Muscle of leg (tissue), 16 donors: ENCODE measurements at places on chromosomes 3 and 15. TPM values are rescaled to one million over a fixed set of nuclear protein-coding genes. Genes with fewer than 3 reads are reported as not detected.

The VPS13C gene
- 24.4 TPM for polyA plus RNA-seq

The C3orf20 gene
- 0.05 TPM for polyA plus RNA-seq

The GCSAM gene
- polyA plus RNA-seq, result 0.85 TPM

The SH3GL3 gene
- polyA plus RNA-seq, result 11.2 TPM

The ZNF80 gene
- not detected for polyA plus RNA-seq

The GOLGA8G gene
- not detected for polyA plus RNA-seq

The SERPINI2 gene
- polyA plus RNA-seq, result 0.43 TPM

The ZMYND10 gene
- polyA plus RNA-seq, result 0.99 TPM

The OR5K2 gene
- polyA plus RNA-seq, result not detected

The CD86 gene
- 2.6 TPM for polyA plus RNA-seq

The MEIS2 gene
- 4.7 TPM for polyA plus RNA-seq

DNA sequence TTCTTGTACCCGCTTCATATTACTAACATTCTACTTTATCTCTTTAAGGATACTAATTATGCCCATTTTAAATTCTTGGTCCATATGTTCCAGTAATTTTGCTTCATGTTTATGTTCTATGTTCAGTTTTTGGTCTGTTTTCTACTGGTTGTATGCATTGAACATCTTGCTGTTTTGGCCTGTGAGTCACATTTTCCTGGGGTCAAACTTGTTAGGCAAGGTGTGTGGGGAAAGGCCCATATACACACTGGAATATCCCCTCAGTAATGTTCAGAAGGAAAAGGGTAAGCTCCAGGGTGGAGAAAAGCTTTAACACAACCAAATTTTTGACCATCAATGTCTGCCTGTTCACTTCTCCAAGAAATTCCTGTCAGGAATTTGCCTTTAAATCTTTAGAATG, 337.7 kb downstream of the SLC9A9 start:
- DNase-seq, result no peak

GRCh38 chr15:72964542-72964941, 87.7 kb upstream of the NEO1 start:
- DNase-seq, result no peak

DNA sequence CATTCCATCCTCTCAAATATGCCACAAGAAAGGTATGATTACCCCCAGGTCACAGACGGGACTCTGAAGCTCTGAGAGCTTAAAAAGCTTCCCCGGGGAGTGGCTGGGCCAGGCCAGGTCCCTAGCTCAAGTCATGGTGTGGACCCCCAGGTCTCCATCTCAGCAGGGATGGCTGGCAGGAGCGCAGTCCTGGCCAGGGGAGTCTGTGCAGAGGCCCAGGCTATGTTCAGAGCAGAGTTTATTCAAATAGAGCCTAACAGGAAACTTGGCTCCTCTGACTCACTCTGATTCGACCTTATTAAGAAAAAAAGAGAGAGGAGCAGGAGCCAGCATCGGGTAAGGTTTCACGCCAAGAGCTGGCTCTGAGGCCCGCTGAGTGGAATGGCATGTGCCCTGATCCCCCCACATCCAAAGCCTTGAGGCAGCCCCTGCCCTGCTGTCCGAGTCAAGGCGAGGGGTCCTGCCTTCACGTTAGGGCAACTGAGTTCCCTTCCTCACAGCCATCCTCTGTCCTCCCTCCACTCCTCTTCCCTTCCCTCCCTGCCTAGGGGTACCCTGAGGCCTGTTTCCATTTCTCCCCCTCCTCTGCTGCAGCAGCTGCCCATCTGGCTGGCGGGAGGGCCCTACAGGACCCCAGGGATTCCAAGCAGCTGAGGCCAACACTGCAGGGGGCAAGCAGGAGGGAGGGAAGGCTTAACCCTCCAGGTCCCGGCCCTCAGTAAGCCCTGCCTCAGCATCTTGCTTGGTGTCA, 1.9 kb upstream of the LOXL1 start:
- peak; percentile 79 for DNase-seq

DNA sequence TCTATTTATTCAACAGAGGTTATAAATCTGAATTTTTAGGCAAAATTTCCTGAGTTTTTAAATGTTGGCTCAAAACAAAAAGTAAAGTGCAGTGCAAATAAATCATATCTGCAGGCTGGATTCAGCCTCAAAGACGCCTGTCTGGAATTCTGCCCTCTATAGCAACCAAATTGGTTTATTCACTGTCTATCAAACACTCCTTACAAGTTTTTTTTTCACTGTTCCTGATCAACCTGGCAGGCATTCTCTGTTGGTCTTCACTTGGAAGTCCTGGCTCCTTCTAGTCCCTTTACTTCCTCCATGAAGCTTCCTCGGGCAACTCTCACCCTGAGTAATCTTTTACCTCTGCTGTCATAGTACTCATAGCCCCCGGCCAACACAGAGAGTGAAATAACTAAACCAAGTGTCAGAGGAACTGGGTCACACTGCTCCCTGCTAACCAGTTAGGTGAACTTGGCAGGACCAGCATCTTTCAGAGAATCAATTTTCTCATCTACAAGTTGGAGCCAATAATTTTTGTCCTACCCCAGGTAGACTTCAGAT, 36.8 kb upstream of the TIPARP start:
- DNase-seq, result no peak

GRCh38 chr3:159210336-159210735, 408.5 kb downstream of the MFSD1 start:
- DNase-seq, result no peak

- no peak for DNase-seq
Observed at GRCh38 chr15:26736502-26737248, 36.2 kb downstream of the GABRB3 start.

GRCh38 chr3:12370758-12371157, 81.9 kb downstream of the PPARG start:
- DNase-seq, result peak; percentile 52

DNA sequence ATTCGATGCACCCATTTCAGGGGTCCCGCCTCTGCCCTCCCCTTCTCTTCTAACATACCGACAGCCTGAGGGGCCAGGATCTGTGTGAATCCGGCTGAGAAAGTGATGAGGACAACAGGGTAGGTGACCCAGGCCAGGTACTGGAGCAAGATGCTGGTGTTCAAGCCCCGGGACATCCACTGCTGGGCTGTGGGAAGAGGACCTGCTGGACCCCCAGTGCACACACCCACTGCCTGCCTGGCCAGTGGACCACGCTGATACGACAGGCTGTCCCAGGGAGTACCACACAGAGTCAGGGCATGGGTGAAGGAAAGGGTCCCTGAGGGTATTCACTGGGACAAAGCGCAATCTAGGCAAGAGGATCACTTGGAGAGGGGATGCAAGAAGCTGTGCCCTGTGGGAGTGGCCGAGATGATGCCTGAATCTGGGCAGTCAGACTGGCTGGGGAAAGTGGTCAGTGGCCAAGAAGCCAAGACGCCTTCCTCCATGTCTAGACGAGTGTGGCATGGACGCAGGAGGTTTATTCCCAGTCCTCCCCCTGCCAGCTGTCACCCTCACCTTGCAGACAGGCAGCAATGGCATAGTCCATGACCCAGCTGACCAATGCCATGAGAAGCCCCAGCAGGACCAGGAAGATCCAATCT, 3.2 kb downstream of the CLCN2 start:
- DNase-seq, result no peak

DNA sequence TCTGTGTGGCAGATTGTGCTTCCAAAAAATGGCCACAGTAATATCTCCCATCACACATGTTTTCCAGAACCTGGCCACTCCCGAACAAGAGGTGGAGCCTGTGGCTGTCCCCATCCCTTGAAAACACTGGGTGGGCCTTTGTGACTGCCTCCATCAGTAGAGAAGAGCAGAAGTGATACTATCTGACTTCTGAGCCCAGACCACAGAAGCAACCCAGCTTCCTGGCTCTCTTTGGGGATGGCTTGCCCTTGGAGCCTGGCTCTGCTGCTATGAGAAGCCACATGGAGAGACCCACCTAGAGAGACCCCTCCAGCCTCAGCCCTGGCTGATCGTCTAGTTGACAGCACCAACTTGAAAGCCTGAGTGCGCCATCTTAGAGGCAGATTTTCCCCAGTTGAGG, 39.8 kb upstream of the CMTM8 start:
- DNase-seq, result no peak

DNA sequence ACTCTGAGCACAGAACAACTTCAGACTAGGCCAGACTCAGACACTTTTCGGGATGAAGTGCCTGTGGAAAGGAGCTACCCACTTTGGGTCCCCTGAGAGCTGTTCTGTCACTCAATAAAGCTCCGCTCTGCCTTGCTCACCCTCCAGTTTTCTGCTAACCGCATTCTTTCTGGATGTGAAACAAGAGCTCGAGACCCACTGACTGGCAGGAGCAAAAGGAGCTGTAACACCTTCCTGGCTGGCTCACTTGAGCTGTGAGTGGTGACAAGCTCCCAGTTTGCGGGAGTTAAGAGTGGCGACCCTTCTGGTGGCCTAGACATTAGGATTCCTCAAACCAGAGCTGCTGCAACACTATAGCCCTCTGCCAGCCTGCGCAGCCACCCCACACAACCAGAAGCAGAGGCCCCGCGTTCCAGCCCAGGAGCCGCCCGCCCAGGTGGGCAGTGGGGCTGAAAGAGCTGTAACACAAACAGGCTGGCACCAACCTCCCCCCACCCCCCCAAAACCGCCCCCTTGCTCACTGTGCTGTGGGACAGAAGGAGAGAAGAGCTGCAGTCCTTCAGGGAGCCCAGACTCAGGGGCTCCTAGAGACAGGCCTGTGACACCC, 1178.1 kb upstream of the GBE1 start:
- no peak for DNase-seq

DNA sequence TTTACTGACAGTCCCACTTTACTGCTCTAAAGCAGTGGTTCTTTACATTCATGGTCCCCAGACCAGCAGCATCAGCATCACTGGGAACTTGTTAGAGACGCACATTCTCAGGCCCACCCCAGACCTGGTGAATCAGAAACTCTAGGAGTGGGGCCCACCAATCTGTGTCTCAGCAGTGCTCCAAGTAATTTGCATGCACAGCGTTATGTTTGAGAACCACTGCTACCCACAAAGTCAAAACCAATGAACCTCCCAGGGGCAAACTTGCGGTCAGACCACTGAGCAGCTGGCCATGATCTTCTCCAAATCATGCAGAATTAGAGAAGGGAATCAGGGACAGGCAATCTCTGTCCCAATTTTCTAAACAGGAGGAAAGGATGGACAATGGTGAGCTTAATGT, 58.5 kb downstream of the ST8SIA2 start:
- DNase-seq, result no peak

DNA sequence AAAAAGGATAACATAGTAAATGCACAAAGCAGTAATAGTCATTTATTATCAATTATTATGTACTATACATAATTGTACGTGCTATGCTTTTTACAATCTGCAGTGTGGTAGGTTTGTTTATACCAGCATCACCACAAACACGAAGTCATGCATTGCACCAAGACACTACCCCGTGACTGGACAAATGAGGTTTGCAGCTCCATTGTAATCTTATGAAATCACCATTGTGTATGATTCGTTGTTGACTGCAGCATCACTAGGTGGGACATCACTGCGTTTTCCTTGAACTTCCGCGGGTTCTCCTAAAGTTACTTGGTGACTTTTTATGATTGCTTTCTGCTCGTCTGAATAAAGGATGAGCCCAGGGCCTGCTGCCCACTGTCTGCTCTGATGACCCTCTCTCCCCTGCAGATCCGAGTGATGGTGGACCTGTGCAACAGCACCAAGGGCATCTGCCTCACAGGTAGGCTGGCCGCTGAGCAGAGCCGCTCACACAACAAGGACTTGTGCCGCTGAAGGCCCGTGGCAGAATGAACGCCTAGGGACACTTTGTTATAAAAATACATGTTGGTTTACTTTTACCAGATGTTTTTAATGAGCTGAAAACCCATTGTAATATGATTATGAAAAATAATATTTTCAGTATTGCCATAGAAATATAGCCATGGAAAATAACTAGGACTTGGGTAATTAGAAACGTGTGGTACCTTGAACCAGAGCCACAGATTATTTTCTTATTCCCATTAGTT, 35.8 kb downstream of the GLDN start:
- DNase-seq, result peak; percentile 64

DNA sequence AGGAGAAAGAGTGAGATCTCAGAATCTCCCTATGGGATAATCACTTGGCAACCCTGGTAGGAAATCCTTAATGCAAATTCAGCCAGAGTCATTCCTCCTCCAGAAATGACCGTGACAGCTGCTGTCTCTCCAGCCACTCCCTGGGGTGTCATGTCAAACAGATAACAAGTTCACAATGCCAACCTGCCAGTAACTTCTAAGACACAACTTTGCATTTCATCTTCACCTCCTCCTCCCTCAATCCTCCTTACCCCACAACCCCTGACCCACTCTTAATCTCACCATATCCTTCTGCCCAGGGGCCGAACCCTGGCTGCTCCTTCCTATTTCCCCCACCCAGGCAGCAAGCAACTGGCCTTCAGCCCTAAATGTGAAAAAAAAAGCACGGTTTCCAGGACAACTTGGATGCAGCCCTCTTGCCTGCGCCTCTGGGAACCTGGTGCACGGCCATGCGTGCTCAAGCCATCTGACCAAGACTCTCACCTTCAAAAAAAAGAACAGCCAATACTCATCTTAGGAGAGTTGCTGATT, 166.0 kb downstream of the NTRK3 start:
- DNase-seq, result peak; percentile 90

DNA sequence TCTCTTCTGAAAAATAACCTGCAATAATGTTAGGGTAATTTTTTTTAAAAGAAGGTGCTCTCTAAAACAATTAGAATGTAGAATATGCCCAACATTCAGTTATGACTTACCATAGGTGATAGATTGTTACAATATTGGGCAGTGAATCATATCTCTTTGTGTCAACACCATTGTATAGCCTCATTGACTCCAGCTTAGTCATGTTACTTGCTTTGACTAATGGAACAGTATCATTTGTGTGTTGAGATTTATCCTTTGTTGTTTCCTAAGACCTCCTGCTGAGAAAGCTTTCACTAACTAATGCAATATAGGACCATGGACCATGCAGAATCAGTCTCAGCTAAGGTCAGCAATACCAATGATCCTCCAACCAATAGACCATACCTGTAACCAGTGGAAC, 1106.4 kb downstream of the SI start:
- no peak for DNase-seq

- DNase-seq, result no peak
Observed at GRCh38 chr3:125212509-125213363, at the start of gene SLC12A8. Gene SLC12A8, minus strand, starts transcription at chr3:125212748. Its CDS starts 1,399 bp downstream, at chr3:125211349.

DNA sequence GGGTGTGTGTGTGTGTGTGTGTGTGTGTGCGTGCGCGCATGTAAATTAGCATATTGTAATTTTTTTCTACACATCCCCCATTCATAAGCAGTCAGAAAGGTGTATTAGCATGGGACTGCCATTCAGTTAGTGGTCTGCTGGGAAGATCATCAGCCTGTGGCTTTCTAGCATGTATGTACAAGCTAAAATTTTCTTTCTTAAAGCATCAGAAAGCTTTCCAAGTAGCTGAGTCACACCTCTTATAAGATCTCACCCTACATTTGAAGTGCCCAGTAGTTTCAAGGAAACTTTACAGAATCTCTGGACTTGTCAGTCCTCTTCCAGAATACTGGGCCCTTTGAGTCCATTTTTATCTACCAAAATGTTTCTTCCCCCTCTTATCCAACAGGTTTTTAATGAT, 411.4 kb upstream of the TPRG1 start:
- no peak for DNase-seq

DNA sequence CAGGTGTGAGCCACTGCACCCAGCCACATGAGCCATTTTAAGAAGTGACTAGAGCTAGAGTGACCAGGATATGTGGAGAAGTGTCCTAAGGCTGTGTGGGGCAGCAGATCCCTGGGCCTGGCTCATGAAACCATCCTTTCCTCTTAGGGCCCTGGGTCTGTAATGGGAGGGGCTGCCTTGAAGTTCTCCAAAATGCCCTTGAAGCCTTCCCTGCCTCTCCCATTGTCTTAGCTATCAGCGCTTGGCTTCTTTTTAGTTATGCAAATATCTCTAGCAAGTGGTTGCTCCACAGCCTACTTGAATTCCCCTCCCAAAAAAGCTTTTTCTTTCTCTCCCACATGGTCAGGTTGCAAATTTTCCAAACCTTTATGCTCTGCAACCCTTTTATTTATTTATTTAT, 112.4 kb upstream of the SPATA16 start:
- no peak for DNase-seq
